ENCODE measurements at places on chromosomes 7 and 10. TPM values are rescaled to one million over a fixed set of nuclear protein-coding genes. Genes with fewer than 3 reads are reported as not detected.

Gene MDFIC
- 18.3 TPM for total RNA-seq

Gene FANK1
- 0.51 TPM for total RNA-seq

Gene LLCFC1
- not detected for total RNA-seq

Gene TIMM23B
- 13.6 TPM for total RNA-seq

DNA sequence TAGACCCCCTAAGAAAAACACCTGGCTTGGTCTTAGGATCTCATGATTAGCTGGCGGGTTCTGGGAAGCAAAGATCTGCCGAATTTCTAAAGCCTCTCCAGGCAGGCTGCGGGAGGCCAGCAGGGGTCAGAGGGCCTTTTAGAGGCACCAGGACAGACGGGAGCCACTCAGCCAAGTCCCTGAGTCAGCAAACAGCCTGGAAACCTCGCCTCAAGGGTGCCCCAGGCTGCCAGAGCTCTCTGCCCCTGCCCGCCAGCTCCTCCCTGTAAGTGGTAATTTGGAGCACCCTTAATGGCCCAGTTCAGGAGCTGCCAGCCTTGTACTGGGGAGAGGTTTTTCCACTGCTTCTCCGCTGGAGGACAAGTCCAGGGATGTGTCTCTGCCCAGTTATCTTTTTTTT lies 88.7 kb downstream of the HIP1 start:
- DNase-seq = no peak

DNA sequence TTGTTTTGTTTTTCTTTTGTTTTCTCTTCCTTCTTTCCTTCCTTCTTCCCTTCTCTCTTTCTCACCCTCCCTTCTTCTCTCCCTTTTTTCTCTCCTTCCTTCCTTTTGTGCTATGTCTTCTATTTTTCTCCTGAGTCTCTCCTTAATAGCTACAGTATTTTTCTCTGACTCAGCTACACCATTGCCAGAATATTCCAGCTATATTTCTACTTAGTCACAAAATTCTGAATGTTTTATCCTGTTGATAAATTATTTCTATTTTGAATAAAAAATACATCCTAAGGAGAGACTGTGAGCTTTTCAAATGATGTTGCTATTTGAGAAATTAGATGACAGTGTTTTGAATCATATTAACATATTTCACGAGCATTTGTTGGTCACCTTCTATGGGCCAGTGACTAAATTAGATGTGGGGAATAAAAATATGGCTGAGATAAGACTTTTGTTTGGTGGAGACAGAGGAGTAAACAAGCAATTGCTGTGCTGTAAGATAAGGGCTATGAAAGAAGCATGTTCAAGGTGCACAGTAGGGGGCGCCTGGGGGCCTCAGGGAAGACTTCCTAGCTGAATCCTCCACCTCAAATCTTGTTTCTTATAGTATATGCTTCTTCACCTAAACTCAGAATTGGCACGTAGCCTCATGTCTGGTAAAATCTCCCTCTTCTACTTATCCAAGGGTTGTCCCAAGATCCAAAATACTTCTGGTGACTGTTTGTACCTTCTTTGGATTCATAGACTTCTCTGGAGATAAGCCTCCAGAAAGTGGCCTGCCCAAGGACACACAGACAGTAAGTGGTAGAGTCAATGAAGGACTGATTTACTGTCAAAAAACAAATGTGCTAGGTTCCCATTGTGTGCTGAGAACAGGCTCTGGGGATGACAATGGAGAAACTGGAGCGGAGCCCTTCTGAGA lies 115.5 kb upstream of the CREB5 start:
- DNase-seq = no peak
